ENCODE measurements at places on chromosomes 12 and 14.

GRCh38 chr14:41604721-41605531 is 1.8 kb upstream of the LRFN5 start:
- no peaks in the 10 kb centered on the region for H3K36me3 ChIP-seq
- peaks cover 23% of the 10 kb centered on the region for H3K27me3 ChIP-seq
- H3K4me1 ChIP-seq = peaks cover 11% of the 10 kb centered on the region
- DNase-seq = peak; percentile 87
- peak overlapping the region; percentile 82 for H3K4me3 ChIP-seq
- peak overlapping the region; percentile 12 for H3K27ac ChIP-seq

- no peaks in the 10 kb centered on the region for H3K27me3 ChIP-seq
- no peak overlapping the region for H3K27ac ChIP-seq
- DNase-seq = no peak
- peaks cover 18% of the 10 kb centered on the region for H3K36me3 ChIP-seq
- no peaks in the 10 kb centered on the region for H3K4me1 ChIP-seq
Observed at GRCh38 chr12:6257007-6257406, 53.5 kb upstream of the PLEKHG6 start.

DNA sequence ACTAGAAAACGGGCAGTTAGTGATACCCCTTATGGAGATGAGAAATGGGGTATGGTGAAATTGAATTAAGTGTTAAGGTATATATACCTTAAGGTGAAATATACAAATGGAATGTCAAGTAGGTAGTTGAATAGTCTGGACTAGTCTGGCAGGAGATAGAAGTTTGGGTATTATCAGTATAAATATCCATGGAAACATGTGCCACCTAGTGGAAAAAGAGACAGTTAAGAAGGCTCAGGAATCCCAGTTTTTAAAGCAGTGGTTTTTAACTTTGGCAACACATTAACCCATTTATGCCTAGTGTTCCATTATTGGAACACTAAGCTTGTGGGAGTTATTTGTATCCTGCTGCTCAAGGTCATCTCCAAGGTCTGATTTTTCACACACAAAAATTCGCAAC is 38.6 kb upstream of the TPH2 start:
- no peak overlapping the region for H3K27ac ChIP-seq
- no peaks in the 10 kb centered on the region for H3K4me1 ChIP-seq
- DNase-seq = no peak
- no peaks in the 10 kb centered on the region for H3K27me3 ChIP-seq
- no peak overlapping the region for H3K4me3 ChIP-seq

DNA sequence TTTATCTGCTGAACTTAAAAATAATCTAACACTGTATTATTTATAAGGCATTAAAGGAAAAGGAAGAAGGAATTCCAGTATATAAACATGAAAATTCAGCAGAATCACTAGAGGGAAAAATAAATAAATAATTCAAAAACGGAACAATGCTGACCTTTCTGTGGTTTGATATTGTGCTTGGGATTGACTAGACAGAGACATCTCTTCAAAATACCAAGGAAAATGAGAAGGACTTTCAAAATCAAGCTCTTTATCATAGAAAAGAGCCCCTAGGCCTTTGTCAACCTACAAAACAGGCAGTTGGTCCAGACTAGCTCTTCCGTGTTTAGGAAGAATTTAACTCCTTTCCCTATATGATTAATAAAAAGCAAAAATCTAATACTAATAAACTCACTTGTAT is 6.3 kb upstream of the FLRT2 start:
- no peak overlapping the region for H3K27ac ChIP-seq
- H3K36me3 ChIP-seq = no peaks in the 10 kb centered on the region
- no peak for DNase-seq
- H3K4me3 ChIP-seq = no peak overlapping the region
- peaks cover 17% of the 10 kb centered on the region for H3K4me1 ChIP-seq
- peaks cover 2% of the 10 kb centered on the region for H3K27me3 ChIP-seq

GRCh38 chr14:22423958-22424357 is 165.1 kb downstream of the DAD1 start:
- no peak overlapping the region for H3K4me3 ChIP-seq
- peaks cover 6% of the 10 kb centered on the region for H3K27me3 ChIP-seq
- H3K36me3 ChIP-seq = no peaks in the 10 kb centered on the region
